ENCODE measurements at places on chromosomes 1 and 21. TPM values are rescaled to one million over a fixed set of nuclear protein-coding genes. Genes with fewer than 3 reads are reported as not detected.

The FAM151A gene
- not detected for total RNA-seq

The FNDC7 gene
- total RNA-seq = not detected

The TENT5C gene
- 2.4 TPM for total RNA-seq

The RXRG gene
- 2.3 TPM for total RNA-seq

The NID1 gene
- total RNA-seq = 28.7 TPM

The DCDC2B gene
- total RNA-seq = not detected

The UMODL1 gene
- not detected for total RNA-seq

The ESRRG gene
- total RNA-seq = 3.6 TPM

The GPATCH2 gene
- 8.7 TPM for total RNA-seq

The OR14K1 gene
- not detected for total RNA-seq

The NPR1 gene
- total RNA-seq = 10.1 TPM

The SPATA45 gene
- not detected for total RNA-seq

The KRTAP20-3 gene
- not detected for total RNA-seq

The SLC25A33 gene
- total RNA-seq = 2.2 TPM

The FAM72B gene
- total RNA-seq = 3.3 TPM

The ICOSLG gene
- 10.4 TPM for total RNA-seq

The GPR37L1 gene
- not detected for total RNA-seq

The CLSTN1 gene
- 136 TPM for total RNA-seq

The STUM gene
- 2.8 TPM for total RNA-seq

The PGLYRP3 gene
- 33.1 TPM for total RNA-seq

The CR1L gene
- not detected for total RNA-seq

The MIXL1 gene
- not detected for total RNA-seq

The FCRLB gene
- 0.38 TPM for total RNA-seq

The GRIK3 gene
- total RNA-seq = 0.04 TPM

The SLC25A34 gene
- total RNA-seq = 1.8 TPM

The TINAGL1 gene
- 89.2 TPM for total RNA-seq

The TMOD4 gene
- total RNA-seq = not detected

The ERICH3 gene
- total RNA-seq = not detected

The SSU72 gene
- 112 TPM for total RNA-seq

The ESPN gene
- total RNA-seq = 27.5 TPM

The FAM167B gene
- not detected for total RNA-seq

The SERPINC1 gene
- not detected for total RNA-seq

The TNFRSF9 gene
- 0.29 TPM for total RNA-seq

The FLG2 gene
- 3,608 TPM for total RNA-seq

The U2AF1 gene
- total RNA-seq = 19.5 TPM

The MMEL1 gene
- total RNA-seq = 1.8 TPM

The KRTAP23-1 gene
- total RNA-seq = not detected

The OR10K2 gene
- total RNA-seq = not detected

The CLIC6 gene
- 4.0 TPM for total RNA-seq

The ERMAP gene
- 11.5 TPM for total RNA-seq

The LCK gene
- total RNA-seq = 0.25 TPM

The KRTAP13-2 gene
- 3.2 TPM for total RNA-seq

The SDC3 gene
- total RNA-seq = 23.5 TPM

The NT5C1A gene
- not detected for total RNA-seq

The ZNF691 gene
- 11.6 TPM for total RNA-seq

The MYBPH gene
- not detected for total RNA-seq

The BACE2 gene
- total RNA-seq = 12.2 TPM

The KLHL12 gene
- total RNA-seq = 11.7 TPM

Data from lower leg skin (tissue), 4 donors.